ENCODE measurements at places on chromosomes 11 and 22. TPM values are rescaled to one million over a fixed set of nuclear protein-coding genes. Genes with fewer than 3 reads are reported as not detected.

The OR5B21 gene
- total RNA-seq, result not detected

The SELENOM gene
- 5.8 TPM for total RNA-seq

The OR52I2 gene
- not detected for total RNA-seq

The CBX7 gene
- total RNA-seq, result 25.0 TPM

The RAG1 gene
- total RNA-seq, result 0.36 TPM

Data from activated CD8-positive, alpha-beta T cell treated with anti-CD3 and anti-CD28 coated beads for 36 hours (primary cell).